ENCODE measurements at places on chromosomes 2 and 18.
A peak's percentile ranks its signal among the peaks of the same experiment; 100 is the strongest.

DNA sequence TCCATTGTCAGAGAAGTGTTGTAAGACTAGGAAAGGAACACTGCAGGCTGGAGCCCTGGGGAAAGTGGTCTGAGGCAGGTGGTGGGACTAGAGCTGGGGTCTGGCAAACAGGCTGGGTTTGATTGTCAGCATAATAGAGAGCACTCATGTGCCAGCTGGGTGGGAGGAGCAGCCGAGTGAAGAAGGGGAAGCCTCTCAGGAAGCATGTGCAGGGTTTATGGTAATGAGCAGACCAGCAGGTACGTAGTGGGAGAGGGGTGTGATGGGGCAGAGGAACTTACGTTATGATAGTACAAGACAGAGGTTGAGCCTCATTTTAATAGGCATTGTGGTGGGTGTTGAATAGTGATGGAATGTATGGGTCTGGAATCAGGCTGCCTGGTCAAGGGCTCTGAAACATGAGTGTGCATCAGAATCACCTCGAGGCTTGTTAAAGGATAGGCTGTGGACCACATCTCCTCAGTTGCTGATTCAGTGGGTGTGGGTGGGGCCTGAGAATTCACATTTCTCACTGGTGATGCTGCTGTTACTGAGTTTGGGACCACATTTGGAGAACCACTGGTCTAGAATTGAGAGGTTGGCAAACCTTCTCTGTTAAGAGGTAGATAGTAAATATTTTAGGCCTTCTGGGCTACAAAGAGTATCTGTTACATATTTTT, 1.7 kb upstream of the MGAT5 start:
- DNase-seq, result peak; percentile 35

DNA sequence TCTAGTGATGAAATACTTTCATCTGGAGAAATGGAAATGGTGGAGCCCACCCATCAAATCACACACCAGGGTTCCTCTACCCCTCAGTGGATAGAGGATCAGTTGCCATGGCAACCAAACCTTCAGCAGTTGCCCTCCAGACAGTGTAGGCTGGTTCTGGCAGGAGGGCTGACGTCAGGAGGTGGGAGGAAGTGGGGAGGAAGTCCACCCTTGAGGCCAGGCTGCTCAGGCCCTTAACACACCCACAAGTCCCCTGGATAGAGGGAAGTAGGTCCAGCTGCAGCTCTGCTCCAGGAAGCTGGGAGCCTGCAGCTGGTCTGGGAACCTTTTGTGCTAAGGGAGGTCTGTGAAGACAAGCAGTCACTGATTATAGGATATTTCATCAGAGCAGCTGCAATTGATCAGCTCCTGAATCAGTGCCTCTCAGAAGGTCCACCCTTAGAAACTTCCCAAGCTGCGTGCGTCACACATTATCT, 186.6 kb downstream of the MTX2 start:
- peak; percentile 76 for DNase-seq

- no peak for DNase-seq
Observed at GRCh38 chr18:79872527-79873444, 75.0 kb downstream of the KCNG2 start.

DNA sequence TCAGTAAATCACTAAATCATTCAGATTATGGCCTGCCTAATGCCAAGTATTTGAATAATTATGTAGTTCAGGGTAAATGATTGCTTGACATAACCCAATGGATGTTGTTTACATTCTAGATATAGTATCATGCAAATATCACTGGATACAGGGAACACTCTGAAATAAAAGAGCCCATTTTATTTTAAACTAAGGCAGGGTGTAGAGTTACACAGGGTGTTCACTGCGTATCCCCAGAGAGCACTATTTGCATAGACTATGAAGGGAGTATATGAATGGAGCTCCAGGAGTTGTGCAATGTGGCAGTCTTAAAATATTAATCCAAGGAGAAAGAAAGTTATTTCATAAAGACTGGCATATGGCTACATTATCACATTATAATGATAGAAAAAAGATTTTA, 701.1 kb upstream of the KLHL29 start:
- DNase-seq, result no peak

GRCh38 chr2:8925411-8925810, 78.1 kb downstream of the MBOAT2 start:
- DNase-seq, result no peak

DNA sequence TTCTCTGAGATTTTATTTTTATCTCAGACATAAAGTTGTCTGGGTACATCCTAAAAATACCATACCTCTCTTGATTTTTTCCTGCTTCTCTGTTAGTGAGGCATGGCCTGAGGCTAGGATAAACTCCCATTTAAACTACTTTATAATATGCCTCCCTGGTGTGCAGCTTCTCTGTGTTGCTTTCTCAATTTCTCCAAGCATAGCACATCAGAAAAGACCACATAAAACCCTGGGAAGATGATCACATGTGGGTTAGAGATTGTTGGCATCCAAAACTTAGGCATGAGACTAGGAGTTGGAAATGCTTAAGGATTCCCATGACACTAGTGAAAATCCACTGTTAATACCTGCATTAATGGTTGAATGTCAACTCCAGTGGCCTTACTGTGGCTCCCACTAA, 254.6 kb downstream of the RND3 start:
- DNase-seq, result no peak

DNA sequence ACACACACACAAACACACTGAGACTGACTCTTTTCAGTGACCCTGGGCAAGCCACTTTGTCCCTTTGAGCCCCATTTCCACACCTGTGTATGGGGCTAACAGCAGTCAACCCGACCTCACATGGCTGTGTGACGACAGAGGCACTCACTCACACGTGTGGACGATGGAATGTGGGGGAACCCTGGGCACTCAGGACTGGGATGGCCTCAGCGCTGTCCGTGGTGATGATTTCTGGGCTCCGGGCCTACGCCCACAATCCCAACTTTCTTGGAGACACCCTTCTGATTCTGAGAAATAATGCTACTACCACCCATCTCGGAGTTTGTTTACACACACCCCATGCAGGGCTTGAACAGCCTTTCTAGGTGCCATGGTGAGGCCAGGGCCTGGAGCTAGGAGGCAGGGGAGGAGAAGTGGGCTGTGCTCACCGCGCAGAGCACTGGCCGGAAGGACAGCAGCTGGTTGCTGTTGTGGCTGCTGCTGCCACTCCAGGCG, 1.5 kb downstream of the CRYBA2 start:
- peak; percentile 27 for DNase-seq

GRCh38 chr18:34947711-34948125, 93.5 kb upstream of the MAPRE2 start:
- peak; percentile 41 for DNase-seq

- peak; percentile 46 for DNase-seq
Observed at GRCh38 chr2:101967826-101968513, 23.8 kb upstream of the IL1R2 start.

- DNase-seq, result no peak
Observed at GRCh38 chr2:207157731-207158130, 8.0 kb downstream of the KLF7 start.

DNA sequence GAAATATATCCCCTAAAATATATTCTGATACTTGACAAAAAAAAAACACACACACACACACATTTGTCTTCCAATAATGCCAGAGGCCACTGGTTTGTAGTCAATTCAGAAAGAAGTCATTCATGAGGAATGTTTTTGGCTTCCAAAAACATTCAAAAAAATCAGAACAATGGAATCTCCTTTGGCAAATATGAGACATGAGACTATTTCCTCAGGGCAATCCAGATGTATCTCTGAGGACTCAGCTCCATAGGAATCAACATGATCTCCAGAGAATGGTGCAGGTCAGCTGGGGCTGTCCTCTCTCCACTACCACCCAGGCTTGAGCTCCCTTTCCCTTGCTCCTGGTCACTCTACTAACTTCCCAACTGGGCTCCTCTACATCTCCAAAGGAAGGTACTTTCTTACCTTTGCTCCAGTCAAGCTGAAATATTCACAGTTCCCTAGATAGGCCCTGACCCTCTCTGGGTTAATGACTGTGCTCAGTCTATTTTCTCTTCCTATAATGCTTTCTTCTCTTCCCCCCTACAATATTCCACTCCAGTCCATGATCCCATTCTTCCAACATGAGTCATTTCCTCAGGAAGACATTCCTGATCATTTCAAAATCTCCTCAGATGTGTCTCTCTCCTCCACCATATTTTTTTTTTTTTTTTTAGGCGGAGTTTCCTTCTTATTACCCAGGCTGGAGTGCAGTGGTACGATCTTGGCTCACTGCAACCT, 145.3 kb downstream of the C1D start:
- peak; percentile 97 for DNase-seq

DNA sequence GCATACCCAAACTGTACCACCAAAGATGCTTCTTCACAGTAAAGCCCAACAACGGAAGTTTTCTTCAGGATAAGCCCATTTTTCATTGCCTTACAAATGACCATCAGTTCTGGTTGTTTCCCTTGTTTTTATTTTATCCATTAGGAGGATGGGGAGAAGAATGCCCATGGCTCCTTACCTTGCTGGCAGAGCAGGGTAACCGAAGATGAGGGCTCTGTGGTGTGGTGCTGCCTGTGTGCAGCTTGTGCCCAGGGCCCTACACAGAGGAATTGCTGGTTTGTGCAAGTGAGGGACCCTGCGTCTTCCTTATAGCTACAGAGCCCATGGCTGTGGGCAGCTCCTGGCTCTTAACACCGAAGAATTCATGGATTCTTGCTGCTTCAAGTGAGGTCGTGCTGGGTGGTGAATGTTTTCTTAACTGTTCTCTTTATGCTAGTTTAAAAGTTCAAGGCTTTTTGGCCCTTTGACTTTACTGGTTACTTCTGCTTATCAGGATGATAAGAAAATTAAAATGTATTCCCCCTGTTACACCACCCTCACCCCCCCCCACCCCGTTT, 110.6 kb downstream of the MAP4K4 start:
- no peak for DNase-seq

DNA sequence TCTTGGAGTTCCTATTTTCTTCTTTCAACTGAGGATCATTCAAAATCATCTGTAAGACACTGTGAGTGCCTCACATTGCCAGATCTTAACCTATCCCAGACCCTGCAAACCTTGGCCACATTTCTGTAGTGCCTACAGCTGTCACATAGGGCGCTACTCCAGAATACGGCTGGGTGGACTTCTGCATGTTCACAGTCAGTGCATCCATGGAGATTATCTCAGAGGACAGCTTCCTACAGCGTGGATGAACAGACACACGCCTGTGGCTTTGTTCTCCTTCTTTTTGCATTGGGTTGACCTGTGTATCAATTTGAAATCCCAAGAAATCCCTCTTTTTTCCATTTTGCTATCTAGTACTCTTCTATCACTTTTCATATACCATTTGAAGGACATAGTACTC, 1.9 kb upstream of the KLHL29 start:
- no peak for DNase-seq

DNA sequence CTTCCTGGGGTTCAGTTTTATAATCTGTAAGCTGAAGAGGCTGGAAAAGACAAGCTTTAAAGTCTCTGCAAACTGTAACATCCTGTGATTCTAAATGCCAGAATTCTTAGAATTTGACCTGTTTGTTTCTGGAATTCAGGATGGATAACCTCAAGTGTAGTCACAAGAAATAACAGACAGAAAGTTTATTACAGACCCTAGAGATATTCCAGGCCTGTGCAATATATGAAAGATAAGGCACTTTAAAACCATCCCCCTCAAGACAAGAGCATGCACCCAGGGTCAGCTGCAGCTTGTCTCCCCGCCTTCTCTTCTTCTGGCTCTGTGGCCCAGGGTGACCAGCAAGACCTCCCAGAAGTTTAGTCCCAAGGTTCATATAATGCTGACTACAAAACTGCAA, 298.7 kb upstream of the ACVR2A start:
- DNase-seq, result no peak

- DNase-seq, result peak; percentile 20
Observed at GRCh38 chr18:35581898-35582641, 530 bp downstream of the GALNT1 start.

GRCh38 chr2:199111458-199111857, 346.3 kb downstream of the SATB2 start:
- DNase-seq, result no peak

- DNase-seq, result no peak
Observed at GRCh38 chr18:48963586-48964470, 13.1 kb upstream of the SMAD7 start.

DNA sequence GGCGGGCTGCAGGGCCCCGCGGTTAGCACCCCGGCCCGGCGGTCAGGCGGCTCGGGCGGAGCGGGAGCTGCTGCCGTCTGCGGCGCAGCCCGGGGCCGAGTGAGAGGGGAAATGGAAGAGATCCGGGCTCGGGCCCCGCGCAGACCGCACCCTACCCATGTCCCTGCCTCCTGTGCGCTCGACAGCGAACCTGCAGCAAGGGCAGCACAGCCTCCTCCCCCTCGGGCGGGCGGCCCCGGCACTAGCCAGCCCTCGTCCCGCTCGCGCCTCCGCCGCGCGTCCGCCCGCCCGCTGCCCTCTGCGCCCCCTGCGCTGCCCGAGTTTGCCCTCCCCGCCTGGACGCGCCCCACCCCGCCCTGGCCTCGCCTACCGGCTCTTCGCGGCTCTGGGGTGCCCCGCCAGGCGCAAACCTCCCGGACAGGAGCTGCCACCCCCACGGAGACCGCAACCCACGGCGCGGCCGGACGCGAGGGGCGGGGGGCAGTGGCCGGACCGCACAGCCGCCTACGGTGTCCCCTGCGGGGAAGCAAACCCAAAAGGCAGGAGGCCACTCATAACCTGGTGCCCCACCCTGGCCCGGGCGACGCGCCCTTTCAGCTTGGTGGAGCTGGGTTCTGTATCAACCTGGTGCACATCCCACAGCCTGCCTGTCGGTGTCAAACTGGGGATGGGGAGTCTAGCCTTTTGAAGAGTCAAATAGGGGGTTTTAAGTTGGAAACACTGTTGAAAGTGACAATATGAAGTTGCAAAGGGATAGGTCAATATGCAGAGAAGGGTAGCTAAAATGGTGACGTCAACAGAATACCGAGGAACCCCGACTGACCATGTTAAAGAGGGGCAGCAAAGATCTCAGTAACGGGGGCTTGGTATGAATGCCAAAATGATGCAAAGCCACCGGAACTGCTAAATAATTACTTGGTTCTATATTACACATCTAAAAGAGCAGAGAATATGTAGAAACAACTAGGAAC, at the start of gene IHH:
Gene IHH (minus strand): TSS at position 101 of the 971 bp plus-strand sequence. CDS start 454 bp downstream, outside the sequence.
- DNase-seq, result no peak

DNA sequence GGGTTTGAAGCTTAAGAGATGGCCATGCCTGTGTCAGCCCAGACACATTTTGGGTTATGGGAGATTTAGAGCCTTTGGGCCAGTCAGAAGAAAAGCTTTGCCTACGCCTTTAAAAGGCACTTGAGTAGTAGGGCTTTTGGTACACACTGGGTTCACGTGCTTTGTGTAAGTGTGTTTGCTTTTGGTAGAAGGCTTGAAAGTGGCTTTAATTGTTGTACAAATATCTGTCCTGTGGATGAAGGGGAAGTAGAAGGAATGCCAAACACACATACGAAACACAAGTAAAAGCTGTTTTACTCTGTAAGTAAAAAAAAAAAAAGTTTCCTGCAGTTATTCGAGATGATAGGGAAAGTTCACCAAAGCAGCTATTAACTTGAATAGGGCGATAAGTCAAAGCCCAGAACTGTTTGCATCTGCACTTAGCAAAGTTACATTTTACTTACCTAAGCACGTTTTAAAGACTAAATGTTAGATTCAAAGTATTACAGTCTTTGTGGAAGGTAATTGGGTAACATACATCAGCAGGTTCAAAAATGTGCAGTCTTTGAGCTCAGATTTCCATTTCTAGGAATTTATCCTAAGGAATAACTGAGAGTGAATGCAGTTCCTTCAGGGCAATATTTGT, 75.4 kb downstream of the STK25 start:
- DNase-seq, result no peak

GRCh38 chr18:59537579-59537978, 159.6 kb downstream of the CCBE1 start:
- DNase-seq, result peak; percentile 37

All from cardiac fibroblast (primary cell).